Hematopoietic multipotent progenitor cell treated with erythropoietin and hydrocortisone succinate and interleukin-3 and kit ligand, for 8 days (in vitro differentiated cells): ENCODE measurements at places on chromosomes 2 and 18.

GRCh38 chr2:38533757-38534545, 68.8 kb downstream of the HNRNPLL start:
- no peak for DNase-seq

- no peak for DNase-seq
These were observed 28.3 kb upstream of the FZD7 start for GRCh38 chr2:202005272-202005887.

- DNase-seq: no peak
These were observed 70.2 kb upstream of the SMIM21 start for GRCh38 chr18:75497576-75498235.

DNA sequence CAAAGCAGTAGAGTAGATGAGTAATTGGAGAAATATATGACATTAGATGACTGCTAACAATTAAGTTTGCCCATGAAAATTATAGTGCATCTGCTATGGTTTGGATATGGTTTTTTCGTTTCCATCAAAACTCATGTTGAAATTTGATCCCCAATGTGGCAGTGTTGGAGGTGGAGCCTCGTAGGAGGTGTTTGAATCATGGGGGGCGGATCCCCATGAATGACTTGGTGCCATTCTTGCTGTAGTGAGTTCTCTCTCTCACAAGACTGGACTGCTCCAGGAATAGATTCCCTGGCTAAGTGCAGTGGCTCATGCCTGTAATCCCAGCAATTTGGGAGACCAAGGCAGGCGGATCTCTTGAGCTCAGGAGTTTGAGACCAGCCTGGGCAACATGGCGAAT, 9.7 kb upstream of the CUL3 start:
- no peak for DNase-seq

DNA sequence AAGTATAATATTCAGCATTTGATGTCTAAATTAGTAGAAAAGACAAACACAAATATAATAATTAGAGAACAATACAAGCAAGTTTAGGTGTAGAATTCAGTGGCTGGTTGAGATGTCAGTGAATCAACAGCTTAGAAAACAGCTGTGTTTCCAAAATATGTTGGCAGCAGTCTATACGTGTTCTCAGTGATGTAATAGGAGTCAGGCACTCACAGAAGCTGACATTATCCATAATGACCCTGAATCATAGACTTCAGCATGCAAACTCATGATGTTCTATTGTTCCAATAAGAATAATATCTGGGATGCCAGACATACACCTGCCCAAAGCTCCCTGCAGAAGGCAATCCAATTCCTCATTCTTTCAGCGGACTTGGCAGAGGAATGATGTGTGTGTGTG, 164.7 kb downstream of the SLC8A1 start:
- no peak for DNase-seq

- DNase-seq: no peak
These were observed 344.5 kb upstream of the LRATD1 start for GRCh38 chr2:14288016-14288415.

GRCh38 chr2:197052356-197052755, 125.8 kb upstream of the PGAP1 start:
- DNase-seq: no peak

DNA sequence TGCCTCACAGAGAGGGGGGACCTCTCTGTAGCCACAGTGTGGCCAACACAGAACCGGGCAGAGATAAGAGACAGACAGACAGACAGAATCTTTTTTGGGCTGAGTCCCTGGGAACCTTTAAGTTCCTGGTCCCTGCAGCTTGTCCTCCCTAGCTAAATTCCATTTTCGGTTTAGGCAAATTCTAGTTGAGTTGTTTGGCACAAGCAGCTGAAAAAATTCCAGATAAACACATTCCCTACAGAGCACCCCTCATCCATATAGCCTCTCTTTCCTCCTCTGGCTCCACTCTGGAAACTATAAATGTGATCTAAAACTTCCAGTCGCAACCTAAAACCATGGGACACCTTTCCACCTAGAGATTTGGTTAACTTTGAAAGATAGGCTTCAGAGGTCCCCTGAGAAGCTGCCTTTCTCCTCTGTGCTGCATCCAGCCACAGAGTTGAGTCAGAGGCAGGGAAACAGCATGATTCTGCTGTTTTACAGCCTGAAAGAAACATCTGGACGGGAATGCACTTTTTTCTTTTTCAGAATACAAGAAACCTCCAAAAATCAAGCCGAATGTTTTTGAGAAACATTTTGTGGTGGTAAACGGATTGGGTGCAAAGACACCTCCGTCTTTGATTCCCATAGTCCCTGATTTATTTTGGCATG, 30.9 kb downstream of the SLC4A3 start:
- no peak for DNase-seq

DNA sequence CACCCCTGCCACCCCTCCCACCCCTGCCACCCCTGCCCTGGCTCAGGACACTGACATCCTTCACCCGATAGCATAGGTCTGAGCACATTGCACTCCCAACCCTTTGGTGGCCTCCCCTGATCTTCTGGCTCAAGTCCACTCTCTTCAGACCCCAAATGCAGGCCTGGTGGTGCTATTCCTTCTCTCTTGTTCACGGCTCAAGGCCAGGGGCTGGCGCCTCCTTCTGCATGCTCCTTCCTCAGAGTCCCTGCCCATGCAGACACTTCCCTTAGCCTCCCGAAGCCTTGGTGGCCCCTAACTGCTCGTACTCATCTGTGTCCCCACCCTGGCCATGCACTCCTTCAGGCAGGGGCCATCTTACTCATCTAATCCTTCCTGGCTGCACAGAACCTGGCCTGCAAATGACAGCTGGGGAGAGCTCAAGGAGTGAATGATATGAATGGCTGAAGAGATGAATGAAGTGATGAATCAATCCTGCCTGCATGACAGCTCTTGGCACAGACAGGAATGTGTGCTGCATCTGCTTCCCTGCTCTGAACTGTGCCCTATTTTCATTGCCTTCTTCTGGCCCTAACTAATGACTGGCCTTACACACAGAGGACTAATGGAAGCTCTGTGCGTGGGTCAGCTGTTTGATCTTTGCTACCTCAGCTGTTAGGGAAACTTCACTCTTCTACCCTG, 290.8 kb downstream of the DYSF start:
- DNase-seq: no peak

DNA sequence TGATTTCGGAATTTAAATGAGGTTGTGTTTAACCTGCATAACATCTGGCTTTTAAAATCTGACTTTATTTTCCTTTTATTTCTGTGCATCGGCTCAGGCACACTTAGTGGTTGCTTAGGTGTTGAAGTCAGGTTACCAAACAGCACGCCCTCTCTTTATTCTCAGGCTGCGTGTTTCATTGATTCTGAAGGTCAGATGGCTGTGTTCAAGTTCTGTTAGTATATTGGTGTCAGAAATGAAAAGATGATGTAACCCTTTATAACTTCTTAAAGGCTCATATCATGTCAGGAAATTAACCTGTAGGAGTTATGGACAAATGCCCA, 246.5 kb downstream of the LDLRAD4 start:
- peak; percentile 44 for DNase-seq

- DNase-seq: no peak
These were observed 390.2 kb downstream of the THSD7B start for GRCh38 chr2:137155356-137156104.

GRCh38 chr2:159562248-159562647, 54.1 kb downstream of the BAZ2B start:
- no peak for DNase-seq

- DNase-seq: no peak
These were observed 78.2 kb downstream of the SUCLG1 start for GRCh38 chr2:84380875-84381274.

DNA sequence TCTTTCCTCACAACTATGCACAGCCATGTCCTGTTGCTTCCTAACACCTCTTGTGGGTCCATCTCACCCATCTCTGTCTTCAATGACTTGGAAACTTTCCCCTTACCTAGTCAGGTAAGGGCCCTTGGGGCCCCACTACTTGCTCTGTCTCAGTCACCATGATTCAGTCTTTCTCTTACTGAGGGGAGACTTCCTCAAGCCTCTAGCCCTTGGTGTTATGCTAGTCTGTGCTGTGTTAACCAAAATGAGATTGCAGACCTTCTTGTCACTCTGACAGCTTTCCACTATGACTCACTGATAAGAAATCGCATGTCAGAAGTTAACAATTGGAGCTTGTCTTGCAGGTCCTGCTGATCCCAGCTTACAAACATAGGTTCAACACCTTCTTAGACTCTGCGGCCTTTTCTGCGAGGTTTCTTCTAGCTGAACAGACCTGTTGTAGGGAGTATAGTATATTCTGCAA, 65.3 kb downstream of the WDR75 start:
- peak; percentile 90 for DNase-seq
